ENCODE measurements at places on chromosomes 4 and X. TPM values are rescaled to one million over a fixed set of nuclear protein-coding genes. Genes with fewer than 3 reads are reported as not detected.

The TLR7 gene
- total RNA-seq: not detected

The C4orf51 gene
- not detected for total RNA-seq

The IBSP gene
- total RNA-seq: not detected

The GAGE12J gene
- not detected for total RNA-seq

The SLC34A2 gene
- total RNA-seq: 12.8 TPM

The NHS gene
- total RNA-seq: 19.5 TPM

The KCTD8 gene
- not detected for total RNA-seq

The DGKK gene
- total RNA-seq: not detected

The PPP4R3C gene
- total RNA-seq: not detected

The OPRPN gene
- total RNA-seq: not detected

The RBPJ gene
- total RNA-seq: 56.3 TPM

The RENBP gene
- 1.6 TPM for total RNA-seq

The UGT2B10 gene
- total RNA-seq: not detected

The FMR1NB gene
- not detected for total RNA-seq

The CYSLTR1 gene
- not detected for total RNA-seq

The PDE5A gene
- total RNA-seq: 41.9 TPM

The WDR17 gene
- total RNA-seq: 6.3 TPM

The IQCM gene
- total RNA-seq: not detected

The PCDH7 gene
- total RNA-seq: 1.8 TPM

The NXF2 gene
- not detected for total RNA-seq

The CCDC160 gene
- 1.0 TPM for total RNA-seq

The MED28 gene
- 33.3 TPM for total RNA-seq

The FNIP2 gene
- 38.7 TPM for total RNA-seq

The ATOH1 gene
- total RNA-seq: not detected

The ABLIM2 gene
- 1.0 TPM for total RNA-seq

The PPP3CA gene
- 33.2 TPM for total RNA-seq

The STARD8 gene
- total RNA-seq: 0.47 TPM

The PCYT1B gene
- total RNA-seq: 0.09 TPM

The NRK gene
- not detected for total RNA-seq

The YY2 gene
- 4.7 TPM for total RNA-seq

The GAB1 gene
- 13.4 TPM for total RNA-seq

The SUPT20HL2 gene
- not detected for total RNA-seq

The ADAM29 gene
- not detected for total RNA-seq

The NDP gene
- total RNA-seq: 1.5 TPM

The RAB33A gene
- total RNA-seq: not detected

The GLRA2 gene
- total RNA-seq: not detected

The GPR34 gene
- not detected for total RNA-seq

The SCLT1 gene
- total RNA-seq: 21.4 TPM

The SCML2 gene
- total RNA-seq: 1.4 TPM

The GPRIN3 gene
- total RNA-seq: 7.6 TPM

The PPID gene
- 32.4 TPM for total RNA-seq

The STOX2 gene
- total RNA-seq: 10.0 TPM

The SLC9B1 gene
- total RNA-seq: not detected

The CNGA1 gene
- total RNA-seq: 2.4 TPM

The ASB12 gene
- not detected for total RNA-seq

Data from Calu3 (cell line).